ENCODE measurements at places on chromosomes 5 and 9.

DNA sequence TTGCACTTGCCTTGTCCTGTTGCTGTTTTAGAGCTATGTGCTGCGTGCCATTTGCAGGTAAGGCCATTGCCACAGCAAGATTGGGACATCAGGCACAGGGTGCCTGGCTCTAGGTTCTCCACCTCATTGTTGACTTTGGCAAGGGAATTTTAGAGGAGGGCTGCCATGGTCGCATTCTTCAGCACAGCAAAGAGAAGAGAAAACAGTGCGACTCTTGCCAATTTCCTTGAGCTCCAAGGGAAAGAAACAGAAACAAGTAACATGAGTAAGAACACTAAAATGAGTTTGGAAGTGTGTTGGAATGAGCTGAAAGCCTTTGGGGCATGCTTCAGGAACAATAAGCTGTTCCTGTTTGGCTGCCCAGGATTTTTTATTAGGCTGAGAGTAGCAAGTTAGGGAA is 188.1 kb upstream of the IL12B start:
- DNase-seq, result no peak

DNA sequence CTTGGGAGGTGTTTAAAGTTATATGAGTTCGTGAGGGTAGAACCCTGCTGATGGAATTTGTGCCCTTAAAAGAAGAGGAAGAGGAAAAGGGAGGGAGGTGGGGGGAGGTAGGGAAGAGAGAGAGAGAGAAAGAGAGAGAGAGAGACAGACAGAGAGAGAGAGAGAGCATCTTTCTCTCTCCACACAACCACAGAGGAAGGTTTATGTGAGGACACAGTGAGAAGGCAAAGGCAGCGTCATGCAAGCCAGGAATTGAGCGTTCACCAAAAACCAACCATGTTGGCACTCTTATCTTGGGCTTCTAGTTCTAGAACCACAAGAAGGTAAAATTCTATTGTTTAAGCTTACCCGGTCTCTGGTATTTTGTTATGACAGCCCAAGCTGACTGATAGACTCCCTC is 152.4 kb downstream of the SH3GL2 start:
- DNase-seq, result no peak

GRCh38 chr9:131048820-131049219 is 39.8 kb downstream of the LAMC3 start:
- DNase-seq, result no peak

- no peak for DNase-seq
Observed at GRCh38 chr9:26516773-26517343, 375.7 kb downstream of the CAAP1 start.

DNA sequence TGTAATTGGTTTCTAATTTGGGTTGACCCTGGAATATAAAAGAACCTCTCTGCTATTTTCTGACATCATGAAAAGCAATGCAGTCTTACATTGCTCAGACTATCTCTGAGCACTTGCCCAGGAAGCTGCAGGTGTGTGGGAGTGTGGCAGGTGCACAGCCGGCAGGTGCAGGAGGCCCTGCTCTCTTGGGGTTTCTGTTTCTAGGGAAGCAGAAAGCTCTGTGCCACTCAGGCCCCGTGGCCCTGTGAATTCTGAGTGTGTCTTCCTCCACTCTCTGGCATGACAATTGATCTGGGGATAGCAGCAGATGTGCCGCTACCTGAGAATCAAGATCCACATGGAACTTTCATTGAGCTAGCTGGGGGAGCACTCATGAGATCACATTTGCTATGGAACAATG is 45.7 kb upstream of the IRX2 start:
- DNase-seq, result no peak

DNA sequence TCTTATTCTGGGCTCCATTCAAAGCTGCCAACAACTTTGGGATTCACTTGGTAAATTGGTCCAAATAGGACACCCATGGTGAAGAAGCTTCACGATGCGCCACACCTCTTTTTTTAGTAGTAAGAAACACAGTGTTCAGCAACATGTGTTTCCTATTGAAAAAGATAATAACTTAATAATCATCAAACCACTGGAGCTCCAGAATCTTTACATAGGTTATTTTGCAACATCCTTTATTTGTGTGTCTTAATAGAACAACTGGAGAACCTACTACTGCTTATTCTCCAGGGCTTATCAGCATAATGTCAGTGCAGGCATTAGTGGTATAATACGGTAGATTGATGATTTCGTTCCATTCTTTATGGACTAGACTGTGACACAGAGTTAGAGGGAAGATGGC is 63.3 kb upstream of the DAPK1 start:
- DNase-seq, result no peak

DNA sequence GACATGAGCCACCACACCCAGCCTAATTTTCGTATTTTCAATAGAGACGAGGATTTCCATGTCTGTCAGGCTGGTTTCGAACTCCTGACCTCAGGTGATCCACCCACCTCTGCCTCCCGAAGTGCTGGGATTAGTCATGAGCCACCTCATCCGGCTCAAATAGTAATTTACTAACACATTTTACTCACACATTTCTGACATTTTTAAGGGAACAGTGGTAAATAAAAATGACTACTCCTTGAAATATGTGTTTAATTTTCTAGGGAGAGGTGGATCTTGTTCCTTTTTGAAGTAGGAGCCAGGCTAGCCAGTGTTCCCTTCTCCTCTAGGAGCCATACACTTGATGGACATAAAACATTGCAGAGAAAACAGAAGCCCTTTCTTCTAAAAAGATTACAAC is 55.2 kb upstream of the ERBIN start:
- DNase-seq, result peak; percentile 4

DNA sequence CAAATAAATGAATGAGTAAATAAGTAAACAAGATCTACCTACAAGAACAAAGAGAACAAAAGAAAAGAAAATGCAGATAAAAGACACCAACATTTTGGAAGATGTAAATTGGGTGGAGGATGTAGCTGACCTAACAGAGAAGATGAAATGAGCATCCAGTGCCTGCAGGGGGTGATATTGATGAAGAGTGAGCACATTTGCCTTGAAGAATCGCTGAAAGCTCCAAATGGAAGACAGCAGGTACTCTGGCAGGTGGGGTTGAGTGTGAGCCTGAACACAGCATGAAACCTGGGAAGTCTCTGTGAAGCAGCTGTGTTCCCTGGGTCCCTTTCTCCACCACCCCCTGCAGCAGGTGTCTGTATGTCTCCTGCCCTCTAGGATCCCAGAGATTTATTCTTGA is 125.6 kb downstream of the NXNL2 start:
- DNase-seq, result peak; percentile 33

- DNase-seq, result no peak
Observed at GRCh38 chr9:136835932-136836904, 6.1 kb upstream of the AJM1 start.

- no peak for DNase-seq
Observed at GRCh38 chr5:143680672-143681259, 131.2 kb upstream of the HMHB1 start.

DNA sequence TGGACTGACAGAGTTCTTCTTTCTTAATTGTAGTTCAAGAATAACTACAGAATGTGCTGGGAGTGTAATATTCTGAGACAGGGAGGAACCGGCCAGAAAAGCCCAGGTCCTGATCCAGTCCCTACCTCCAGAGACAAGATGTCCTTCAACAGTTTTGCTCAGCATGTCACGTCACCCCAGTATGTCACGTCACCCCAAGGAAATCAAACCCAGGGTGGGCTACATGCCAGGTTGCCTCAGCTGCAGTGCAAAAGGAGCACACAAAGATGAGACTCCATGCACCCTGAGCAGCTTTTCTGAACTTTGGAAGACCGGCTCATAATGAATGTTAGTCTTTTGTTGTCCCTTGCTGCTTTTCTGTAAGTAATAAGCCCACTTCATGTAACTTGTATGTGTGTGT is 25.9 kb upstream of the NIPAL4 start:
- no peak for DNase-seq

DNA sequence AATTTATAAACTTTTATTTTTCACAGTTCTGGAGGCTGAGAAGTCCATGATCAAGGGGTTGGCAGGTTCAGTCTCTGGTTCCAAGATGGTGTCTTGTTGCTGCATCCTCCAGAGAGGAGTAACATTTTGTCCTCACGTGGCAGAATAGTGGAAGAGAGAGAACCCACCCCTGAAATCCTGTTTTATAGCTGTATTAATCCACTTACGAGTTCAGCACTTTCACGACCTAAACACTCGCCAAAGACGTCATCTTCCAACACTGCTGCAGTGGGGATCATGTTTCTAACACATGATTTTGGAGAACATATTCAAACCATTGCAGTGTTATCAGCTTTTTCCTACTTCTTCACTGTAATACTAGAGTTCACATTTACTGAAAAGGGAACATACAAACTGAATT is 233.0 kb upstream of the ATP10B start:
- DNase-seq, result no peak

DNA sequence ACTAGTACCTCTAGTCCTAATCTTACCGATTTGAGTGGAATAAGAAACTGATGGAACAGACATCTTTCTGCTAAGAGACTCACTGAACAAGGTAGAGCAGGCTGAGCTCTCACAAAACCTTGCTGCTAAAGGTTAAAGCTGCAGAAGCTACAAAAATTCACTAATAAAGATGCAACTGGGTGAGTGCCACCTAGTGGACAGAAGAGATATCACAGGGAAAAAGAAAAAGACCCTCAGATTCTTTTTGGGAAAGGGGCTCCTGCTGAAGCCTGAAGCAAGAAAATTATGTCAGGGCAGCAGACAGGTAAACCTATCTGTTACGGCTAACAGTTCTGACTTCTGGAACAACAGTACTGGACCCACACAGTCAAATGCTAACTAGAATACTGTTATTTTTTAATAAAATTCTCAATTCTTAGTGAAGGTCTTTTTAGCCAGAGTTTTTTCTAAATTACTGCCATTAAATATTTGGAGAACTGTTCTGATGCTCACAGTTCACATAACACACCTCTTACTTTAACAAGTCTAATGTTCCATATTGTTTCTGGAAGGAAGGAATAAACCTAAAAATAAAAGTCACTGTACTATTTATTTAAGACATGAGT is 51.2 kb downstream of the DIAPH1 start:
- DNase-seq, result no peak

DNA sequence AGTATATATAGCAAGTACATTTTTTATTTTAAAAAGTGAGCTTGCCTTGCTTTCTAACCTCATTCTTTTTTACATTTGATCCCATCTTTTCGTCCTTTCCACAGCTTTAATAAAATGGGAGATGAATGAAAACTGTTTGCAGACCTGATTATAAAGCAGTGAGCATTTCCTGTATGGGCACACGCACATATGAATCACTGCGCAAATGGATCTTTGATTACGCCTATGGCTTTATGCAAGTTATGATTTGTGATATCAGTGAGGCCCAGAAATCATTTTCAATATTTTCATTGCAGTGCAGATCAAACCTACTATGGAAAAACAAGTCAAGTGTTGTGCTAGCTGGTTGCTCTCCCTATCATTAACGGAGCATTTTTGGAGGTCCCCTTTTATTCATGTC is 1073.0 kb downstream of the MAT2B start:
- no peak for DNase-seq

DNA sequence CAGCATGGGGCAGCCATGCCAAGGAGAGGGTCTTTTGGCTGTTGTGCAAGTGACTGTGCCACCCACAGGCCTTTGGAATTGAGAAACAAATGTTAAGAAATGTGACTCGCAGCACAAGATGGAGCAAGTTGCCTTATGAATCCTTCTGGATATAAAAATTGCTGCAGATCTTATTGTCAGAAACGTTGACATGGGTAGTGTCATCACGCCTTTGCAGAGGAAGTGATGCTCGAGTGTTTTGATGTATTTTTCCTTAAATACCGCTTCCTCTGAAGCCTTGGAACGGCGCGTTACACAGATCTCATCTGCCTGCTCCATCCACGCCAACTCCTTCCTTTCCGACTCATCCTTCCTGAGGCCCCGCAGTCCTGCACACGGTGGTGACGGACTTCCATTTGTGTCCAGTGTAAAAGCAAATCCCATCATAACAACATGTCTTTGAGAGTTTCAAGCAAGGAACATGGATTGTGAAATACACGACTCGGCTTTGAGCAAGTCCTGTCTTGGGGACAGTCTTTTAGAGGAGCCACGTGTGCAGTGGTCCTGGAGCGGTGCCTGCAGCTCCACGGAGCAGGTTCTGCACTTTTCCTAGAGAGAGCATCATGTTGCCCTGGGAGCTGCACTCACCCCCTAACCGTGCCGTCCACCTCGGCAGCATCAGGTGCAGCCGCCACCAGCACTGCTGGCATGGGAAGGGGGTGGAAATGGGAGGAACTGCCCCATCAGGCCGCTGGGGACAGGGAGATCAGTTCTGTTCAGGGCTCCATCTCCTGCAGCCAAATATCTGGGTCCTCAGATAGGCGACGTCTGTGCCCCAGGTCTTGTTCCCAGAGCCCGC is 15.1 kb downstream of the ROPN1L start:
- no peak for DNase-seq

DNA sequence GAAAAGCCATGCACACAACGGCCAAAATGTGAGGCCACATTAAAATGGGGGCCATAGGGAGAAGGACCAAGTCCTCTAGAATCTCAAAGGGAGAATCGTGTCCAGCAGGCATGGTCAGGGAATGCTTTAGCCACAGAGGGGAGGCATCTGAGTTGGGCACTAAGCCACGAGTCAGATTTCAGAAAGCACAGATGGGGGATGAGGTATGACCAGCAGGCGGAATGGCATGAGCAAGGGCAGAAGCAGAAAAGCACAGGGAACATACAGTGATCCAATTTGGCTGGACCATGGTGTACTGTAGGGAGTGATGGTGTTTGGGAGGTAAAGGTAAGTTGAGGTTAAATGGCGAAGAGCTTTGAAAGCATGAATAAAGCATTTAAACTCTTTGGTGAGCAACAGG is 214.6 kb downstream of the TLE1 start:
- DNase-seq, result no peak

GRCh38 chr5:59864718-59865117 is 28.8 kb downstream of the PDE4D start:
- DNase-seq, result no peak

- DNase-seq, result no peak
Observed at GRCh38 chr5:112554101-112554977, 135.3 kb upstream of the EPB41L4A start.

GRCh38 chr9:126125177-126125576 is 201.5 kb upstream of the MVB12B start:
- DNase-seq, result no peak

GRCh38 chr5:107542428-107542827 is 128.3 kb downstream of the EFNA5 start:
- no peak for DNase-seq

DNA sequence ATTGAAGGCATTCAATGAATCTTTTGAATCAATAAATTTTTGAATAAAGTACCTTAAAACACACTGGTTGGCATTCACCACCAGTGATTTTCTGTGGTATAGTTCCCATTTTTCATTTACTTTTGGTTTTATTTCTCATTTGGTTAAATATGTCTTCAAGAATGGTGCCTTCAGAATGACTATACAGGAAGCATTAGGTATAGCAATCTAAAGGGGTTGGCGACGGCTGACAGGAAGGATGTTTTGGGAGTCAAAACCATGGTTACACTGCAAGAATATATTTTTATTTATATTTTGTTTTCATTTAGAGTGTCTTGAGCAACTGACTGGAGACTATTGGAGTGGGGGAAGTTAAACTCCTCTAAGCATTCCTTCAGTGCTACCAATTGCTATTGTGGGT is 235.7 kb downstream of the HTR1A start:
- no peak for DNase-seq

DNA sequence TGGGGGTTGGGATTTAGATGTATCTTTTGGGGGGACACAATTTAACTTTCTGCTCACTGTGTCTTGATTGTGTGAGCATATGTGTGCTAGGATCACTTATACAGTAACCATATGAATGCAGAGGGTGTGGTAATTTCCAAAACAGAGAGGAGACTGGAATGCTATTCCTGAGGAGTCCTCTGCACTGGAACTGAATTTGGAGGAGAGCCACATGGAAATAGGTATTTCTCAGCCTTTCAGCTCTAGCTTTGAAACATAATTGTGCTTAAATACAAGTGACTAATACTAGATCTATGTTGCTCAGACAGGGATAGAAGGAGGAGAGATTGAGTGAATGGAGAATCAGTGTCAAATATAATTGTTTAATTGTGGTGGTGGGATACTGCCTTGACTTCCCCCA is 45.5 kb downstream of the FOCAD start:
- DNase-seq, result no peak

Data from activated CD8-positive, alpha-beta T cell treated with anti-CD3 and anti-CD28 coated beads for 36 hours (primary cell).